SJCRH30 (cell line): ENCODE measurements at places on chromosomes 12 and 14.
A peak's percentile ranks its signal among the peaks of the same experiment; 100 is the strongest.

DNA sequence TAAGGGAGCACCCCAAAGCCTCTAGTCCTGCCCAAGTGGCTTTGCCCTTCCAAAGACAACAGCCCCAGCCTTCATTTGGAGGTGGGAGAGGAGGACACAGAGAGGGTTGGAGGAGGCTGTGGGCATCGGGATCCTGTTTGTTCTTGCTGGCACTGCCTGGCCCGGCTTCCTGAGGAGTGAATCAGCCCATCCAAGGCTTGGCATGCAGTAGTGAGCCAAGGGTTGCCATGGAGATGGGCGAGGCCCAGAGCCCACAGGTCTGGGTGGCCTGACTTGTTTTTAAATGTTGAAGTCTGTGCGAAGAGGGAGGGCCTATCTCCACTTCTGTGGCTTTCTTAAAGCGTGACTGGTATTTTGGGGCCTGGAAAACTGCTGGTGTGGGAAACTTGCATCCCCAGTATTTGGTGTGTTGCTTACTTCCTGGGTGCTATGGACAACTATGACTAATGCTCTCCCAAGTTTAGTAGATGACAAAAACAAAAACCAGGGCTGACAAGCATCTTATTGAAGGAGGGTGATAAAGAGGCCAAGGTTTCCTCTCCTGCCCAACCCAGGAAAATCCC, 15.8 kb downstream of the CD9 start:
- peak; percentile 48 for DNase-seq

GRCh38 chr14:81837304-81837703, 303.7 kb upstream of the SEL1L start:
- DNase-seq: no peak

GRCh38 chr14:21455592-21455911, 371 bp downstream of the CHD8 start:
- DNase-seq: no peak

DNA sequence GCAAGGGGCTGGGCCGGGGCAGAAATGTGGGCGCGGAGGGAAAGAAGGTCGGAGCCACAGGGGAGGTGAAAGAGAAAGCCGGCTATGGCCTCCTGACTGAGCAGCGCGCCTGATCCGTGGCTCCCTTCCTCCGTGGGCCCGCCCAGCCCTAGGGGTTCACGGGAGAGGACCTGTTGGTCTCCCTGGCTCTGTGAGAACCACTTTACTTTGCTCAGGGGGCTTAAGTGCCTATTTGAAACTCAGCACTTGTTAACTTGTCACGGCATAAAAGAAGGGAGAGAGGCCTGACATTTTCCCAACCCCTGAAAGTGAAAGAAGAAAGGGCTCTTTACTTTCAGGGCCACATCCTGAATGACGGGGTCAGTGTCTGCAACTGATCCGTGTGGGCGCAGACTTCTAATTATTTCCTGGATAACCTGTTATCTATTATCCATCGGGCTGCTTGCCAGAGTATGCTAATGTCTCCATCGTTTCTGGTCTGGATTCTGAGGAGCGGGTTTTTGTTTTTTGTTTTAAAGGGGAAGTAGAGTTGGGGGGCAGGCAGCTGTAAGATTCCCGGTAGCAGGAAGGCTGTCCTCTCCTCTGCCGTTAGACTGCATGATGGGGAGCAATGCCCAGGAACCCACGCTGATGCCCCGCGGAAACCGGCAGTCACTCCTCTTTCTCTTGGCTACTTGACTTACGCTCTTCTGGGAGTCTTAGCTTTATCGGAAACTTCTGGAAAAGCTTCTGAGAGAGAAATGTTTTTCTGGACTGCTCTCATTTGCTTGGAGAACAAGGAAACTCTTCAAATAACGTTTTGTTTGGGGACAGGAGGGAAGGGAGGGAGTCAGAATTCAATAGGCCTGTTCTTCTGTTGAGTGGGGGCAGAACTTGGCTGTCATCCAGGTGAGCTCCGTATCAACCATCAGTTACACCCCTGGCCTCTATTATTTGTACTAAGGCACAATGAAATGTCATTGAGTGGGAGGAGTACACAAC, 127.7 kb upstream of the MAX start:
- peak; percentile 17 for DNase-seq

GRCh38 chr12:20476551-20476950, 108.2 kb downstream of the PDE3A start:
- DNase-seq: no peak

DNA sequence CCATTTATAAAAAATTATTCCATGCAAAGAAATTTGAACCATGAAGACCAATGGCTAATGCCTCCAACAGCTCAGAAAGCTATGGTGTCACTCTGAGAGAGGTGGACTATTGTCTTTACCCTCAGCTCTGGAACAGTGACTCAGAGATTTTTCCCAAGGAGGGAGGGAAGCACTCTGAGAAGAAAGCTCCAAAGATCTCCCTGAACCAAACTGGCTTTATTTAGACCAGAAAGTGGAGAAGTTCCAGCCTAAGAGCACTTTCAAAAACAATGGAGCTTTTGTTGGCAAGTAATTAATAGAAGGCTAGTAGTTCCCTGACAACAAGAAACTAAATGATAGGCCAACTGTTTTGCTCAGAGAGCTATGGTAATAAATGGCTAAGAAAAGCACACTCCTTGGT, 599.9 kb upstream of the MDGA2 start:
- DNase-seq: no peak

DNA sequence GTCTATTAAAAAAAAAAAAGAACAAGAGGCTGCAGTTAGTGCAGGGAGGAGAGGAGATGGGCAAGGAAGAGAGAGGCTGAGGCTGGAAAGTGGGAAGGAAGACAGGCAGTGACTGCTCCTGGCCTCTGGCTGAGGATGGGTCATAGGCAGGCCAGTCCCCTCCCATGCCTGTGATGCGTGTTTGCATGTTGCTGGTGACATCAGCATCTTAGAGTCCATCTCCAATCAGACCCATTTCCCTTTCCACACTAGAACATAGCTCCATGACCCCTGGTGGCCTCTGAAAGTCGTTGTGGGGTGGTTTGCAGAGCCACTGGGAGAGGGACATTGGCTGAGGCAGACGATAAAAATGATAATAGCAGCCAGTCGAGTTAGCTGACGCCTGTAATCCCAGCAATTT, 132.9 kb downstream of the PTPN11 start:
- DNase-seq: no peak

DNA sequence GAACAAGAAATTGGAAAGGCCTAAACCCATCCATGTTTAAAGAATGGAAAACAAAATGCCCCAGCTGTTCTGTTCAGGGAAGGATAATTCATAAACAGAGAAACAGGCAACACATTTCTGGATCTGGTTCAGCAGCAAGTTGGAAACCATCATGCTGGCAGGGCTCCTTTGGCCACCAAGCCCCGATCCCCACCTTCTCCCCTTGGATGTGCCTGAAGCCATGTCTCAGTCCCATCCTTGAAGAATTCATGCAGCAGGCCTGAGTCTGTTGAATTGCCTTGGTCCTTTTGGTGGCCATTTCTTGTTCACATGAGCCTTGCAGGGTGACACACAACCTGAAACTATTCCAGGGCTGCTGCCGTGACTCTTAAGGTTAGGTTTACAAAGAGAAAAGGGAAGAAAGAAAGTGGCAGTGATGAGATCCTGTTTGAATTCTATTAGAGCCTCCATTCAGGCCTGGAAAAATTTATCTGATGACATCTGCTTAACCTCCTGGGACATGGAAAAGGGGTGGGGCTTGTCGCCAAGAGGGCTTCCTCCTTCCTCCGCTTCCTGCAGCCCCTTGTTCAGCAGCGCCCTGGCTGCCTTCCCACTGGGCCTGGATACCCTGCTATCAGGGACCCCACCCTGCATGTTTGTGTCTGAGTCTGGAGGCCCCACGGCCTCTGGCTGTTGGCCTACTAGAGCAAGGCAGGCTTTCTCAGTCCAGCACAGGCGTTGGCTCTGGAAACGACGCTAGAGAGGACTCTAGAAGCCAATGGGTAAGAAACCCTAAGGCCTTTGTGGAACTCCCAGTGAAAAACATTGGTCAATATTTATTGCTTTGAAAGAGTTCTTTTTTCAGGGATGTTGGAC, 341.9 kb downstream of the C12orf75 start:
- no peak for DNase-seq

GRCh38 chr12:108442067-108442466, 73.0 kb upstream of the FICD start:
- DNase-seq: peak; percentile 28

- no peak for DNase-seq
Measured at GRCh38 chr14:103495854-103496253, 26.8 kb downstream of the CKB start.

GRCh38 chr12:50928392-50928791, 24.0 kb upstream of the HIGD1C start:
- peak; percentile 66 for DNase-seq

DNA sequence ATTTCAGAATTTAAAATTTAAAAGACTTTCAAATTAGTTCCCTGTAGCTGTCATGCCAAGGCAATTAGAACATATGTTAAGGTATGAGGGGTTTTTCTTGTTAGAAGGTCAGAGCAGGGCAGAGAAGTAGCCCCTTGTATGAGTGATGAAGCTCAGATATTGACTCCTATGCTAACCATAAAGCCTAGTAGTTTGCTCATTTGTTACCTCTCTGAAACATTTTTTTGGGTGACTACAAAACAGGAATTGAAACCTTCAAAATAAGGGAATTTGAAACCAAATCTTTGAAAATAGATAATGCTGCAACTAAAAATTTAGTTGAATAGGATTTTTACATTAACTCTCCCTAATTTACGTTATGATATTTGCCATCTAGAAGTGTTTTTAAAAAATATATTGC, 333.5 kb downstream of the NAV3 start:
- DNase-seq: no peak

DNA sequence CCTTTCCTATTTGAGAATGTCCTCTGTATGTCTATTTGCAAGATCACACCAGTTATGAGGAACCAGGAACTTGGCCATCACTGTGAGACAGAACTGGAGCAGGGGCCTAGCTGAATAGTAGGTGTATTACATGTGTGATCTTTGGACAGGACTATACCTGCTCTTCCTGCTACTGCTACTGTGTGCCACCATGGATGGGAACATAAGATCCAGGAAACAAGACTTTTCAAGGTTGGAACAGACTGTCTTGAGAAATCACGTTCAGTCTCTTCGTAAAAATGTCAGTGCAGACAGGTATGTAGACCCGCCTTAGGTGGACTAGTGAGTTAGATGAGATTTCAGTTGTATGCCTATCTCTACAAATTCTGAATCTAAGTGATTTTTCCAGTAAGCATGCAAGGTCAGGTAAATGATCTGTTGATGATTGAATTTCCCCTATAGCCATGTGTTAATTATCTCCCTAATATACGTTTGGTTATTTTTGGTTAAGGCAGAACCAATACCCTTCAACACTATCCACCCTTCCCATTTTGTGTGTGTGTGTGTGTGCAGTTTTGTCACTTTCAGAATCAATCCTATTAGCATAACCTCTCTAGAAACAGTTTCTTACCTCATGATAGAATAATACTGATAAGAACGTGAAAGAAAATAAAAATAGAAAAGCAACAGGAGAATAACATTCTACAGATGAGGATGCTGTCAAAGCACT, 7.1 kb downstream of the A2M start:
- no peak for DNase-seq

- DNase-seq: no peak
Measured at GRCh38 chr14:87996291-87996592, 3.3 kb upstream of the GALC start.

DNA sequence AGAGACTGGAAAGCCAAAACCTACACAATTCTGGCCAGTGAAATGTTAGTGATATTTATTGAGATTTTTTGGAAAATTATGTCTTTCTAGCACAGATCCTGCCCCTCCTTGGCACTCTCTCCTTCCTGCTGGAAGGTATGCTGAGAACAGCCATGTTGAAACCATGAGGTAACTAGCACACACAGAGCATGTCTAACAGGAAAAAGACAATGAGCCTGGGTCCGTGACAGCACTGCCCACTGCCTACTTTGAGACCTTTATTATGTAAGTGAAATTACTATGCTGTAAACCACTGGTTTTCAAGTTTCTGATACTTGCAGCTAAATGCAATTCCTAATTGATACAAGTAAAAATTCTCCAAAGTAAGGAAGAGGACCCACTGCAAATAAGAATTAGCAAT, 81.6 kb upstream of the SINHCAF start:
- DNase-seq: no peak

DNA sequence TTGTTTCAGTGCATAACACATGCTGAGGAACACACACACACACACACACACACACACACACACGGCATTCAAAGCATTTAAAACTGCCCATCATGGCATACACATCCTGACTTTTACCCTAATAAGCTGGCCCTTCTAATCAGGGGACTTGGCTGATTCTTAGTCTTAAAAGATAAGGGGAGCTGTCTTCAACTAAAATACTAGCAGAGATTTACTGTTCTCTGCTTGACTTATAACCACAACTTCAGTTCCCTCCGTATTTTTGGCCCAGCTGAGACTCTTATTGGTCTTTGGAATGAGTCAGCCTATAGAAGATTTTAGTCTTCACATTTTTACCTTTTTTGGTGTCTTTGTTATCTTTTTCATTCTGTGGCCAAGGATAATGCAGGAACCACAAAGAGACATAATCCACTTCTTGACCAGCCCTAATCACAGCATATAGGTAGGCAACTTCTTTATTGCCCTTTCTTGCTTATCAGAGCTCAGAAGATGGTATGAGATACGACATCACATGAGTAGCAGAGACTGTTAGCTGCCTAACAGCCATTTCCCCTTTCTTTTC, 25.1 kb upstream of the SLC8A3 start:
- no peak for DNase-seq

GRCh38 chr12:974271-974862, 16.7 kb upstream of the ERC1 start:
- no peak for DNase-seq

DNA sequence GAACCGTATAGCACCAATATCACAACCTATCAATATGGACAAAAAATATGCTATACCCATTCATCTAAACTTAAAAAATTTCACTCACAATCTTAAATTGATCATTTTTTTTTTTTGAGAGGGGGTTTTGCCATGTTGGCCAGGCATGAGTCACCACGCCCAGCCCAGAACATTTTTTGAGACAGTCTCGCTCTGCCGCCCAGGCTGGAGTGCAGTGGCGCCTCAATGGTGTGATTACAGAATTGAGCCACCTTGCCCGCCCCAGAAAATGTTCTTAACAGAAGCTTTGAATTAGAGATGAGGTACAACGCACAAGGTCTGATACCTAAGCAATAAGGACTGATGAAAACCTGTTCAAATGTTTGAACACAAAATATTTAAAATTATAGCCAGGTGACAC, 15.8 kb upstream of the ATP5F1B start:
- no peak for DNase-seq

GRCh38 chr12:96495155-96495554, 5.8 kb downstream of the CFAP54 start:
- no peak for DNase-seq

- no peak for DNase-seq
Measured at GRCh38 chr12:31819427-31819826, 90.6 kb upstream of the AMN1 start.
